Cortex of kidney (tissue), 1 donor: ENCODE measurements at places on chromosomes 4 and X.

DNA sequence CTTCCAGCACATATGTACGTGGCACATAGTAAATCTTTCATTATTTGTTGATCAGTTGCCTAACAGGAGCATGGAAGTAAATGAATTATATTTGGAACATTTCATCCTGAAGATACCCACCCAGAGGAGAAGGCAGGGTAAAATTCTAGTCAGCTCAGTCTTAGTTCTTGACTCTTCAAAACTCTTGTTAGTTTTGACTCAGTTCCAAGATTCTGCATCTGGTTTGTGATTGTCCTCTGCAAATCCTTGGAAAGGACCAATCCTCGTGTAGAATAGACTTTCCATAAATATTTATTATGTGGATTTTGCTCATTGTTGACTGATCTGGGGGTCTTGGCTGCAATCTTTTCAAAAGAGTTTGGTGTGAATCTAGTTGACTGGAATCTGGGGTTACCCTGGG, 257.5 kb upstream of the FAT1 start:
- no peak for DNase-seq

GRCh38 chrX:74890676-74891430, 34.4 kb downstream of the NEXMIF start:
- DNase-seq = no peak

- no peak for DNase-seq
These were observed 89.2 kb downstream of the CDS1 start for GRCh38 chr4:84672177-84672576.

GRCh38 chr4:145644699-145645098, 25.5 kb downstream of the MMAA start:
- no peak for DNase-seq

DNA sequence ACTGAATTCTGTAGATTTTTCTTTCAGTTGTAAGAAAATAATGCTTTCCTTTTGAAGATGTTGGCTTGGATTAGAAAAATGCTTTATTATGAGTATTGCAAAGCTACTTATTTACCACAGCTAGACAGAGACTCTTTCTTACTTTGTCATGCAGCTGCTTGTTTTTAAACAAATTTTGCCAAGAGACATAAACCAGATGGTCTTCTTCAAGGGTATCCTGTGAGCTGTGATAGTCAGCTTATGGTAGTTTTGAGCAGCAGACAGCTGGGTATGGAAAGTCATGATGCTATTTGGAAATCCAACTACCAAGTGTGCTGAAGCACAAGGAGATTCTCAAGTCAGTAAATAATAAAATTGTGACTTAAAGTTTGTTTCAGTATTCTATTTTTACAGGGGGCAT, 941.5 kb downstream of the DMD start:
- no peak for DNase-seq

DNA sequence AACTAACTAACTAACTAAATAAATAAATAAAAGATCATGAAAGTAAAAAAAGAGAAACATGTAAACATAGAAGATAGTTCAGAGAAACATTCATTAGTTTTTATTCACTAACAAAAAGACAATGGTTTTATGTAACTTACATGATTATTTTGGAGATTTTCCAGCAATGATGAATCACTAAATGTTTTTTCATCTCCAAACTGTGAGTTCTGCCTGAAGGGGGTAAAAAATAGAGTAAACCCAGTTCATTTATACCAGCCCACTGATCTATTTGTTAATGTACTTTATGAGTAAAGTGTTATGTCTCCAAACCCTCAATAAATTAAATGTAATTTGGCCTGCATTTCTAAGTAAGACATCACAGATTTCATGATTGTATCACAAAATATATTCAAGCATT, 101.1 kb downstream of the ATP8A1 start:
- no peak for DNase-seq

- DNase-seq = no peak
These were observed 23.2 kb upstream of the SMIM20 start for GRCh38 chr4:25890571-25891485.

DNA sequence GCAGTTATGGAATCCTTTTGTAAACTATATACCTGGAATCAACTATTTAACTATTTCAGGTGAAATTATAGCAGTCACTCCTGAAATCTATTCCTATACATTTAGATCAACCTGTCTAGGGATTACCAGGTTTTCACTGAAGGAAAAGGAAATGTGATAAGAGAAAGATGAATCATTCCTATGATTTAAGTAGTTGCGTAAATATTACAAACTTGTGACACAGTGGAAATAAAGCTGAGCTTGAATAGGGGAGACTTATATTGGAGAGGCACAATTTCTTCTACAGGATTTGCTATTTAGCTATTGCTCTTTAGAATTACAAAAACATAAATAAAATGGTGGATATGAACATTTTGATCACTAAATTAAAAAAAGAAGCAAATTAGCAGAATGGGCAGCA, 284.1 kb upstream of the EPHA5 start:
- DNase-seq = no peak

DNA sequence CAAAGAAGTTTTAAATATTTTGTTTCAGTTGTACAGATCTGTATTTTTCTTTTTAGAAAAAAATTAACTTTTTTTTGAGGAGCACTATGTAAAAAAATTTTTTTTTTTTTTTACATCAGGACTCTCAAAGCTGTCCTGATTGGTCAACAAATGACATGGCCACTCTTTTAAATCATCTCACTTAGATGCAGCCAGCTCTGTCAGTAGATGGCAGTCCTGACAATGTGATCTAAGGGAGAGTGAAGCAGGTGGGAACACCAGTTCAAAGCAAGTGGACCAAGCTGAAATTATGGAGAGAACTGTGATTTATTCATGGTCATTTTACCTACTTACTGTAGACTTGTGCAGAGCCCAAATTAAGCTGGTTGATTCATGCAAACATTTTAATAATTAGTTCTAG, 174.7 kb upstream of the GPRIN3 start:
- no peak for DNase-seq

- DNase-seq = no peak
These were observed 431 bp downstream of the C4orf50 start for GRCh38 chr4:6017800-6018199.

DNA sequence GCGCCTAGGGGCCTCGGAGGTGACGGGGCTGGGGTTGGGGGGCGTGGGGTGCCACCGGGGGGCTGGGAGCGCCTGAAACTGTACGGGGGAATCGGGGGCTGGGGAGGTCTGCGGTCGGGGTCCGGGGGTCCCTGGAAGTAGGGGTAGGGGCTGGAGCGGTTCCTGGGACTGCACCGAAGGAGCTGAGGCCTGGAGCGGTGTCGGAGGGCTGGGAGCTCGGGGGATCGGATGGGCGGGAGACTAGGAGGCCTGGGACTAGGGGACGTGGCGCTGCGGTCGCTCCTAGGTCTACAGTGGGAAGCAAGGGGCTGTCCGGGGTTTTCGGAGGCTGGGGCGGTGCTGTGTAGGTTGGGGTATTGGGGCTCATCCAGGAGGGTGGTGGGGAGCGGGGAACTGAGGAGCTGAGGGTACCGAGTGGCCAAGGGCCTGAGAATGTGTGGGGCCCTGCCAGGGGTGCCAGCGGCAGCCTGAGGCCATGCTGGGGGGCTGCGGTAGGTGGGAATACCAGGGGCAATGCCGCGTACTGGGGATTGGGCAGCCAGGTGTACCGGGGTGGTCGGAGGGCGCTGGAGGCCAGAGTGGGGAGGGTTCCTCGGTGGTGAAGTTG, 562 bp downstream of the AKAP17A start:
- no peak for DNase-seq

DNA sequence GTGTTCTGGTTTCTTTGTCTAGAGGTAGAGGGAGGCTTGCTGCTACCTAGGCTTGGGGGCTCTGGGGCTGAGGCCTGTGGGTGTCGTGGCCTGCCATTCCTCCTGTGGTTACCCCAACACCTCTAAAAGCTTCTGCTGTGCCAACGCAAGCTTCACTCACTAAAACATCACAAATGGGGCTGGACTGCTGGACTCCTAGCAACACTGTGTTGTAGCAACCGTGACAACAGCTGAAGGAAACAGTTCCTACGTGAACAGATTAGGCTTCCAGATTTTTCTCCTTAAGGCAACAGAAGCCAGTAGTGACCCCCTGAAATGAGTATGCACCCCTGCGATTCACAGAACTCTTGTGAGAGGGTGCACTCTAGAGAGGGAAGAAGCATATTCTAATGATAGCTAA, 138.3 kb upstream of the TEX13D start:
- DNase-seq = no peak

DNA sequence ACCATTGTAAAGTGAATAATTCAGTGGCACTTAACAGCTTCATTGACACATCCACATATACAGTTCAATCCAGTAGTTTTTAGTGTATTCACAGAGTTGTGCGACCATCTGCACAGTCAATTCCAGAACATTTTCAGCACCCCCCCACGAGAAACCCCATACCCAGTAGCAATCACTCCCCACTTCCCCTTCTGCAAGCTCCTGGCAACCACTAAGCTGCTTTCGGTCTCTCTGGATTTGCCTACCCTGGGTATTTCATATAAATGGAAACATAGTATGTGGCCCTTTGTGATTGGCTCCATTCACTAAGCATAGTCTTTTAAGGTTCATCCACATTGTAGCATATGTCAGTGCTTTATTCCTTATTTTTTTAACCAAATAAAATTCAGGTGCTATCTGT, 10.0 kb downstream of the MSL3 start:
- DNase-seq = no peak

DNA sequence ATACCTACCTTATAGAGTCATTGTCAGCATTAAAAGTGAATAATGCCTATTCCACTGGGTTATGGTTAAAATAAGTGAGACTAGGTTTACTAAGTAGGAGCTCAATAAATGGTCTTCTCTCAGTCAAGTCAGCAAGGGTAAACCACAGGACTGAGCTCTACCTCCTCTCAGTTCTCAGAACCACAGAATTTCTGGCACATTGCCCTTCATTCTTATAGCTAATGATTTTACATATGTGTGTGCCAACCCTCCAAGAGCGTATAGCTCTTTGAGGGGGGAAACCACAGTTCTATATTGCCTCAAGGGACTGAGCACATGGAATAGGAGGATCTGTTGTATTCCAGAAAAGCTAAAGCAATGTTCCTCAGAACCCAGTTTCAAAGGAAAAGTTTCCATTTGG, 124.8 kb downstream of the ATG4A start:
- DNase-seq = no peak

GRCh38 chr4:31156221-31156620, 436.1 kb downstream of the PCDH7 start:
- DNase-seq = no peak

- no peak for DNase-seq
These were observed 73.7 kb upstream of the IL15 start for GRCh38 chr4:141562649-141563048.

GRCh38 chrX:10121787-10122186, 35.0 kb upstream of the CLCN4 start:
- DNase-seq = no peak

DNA sequence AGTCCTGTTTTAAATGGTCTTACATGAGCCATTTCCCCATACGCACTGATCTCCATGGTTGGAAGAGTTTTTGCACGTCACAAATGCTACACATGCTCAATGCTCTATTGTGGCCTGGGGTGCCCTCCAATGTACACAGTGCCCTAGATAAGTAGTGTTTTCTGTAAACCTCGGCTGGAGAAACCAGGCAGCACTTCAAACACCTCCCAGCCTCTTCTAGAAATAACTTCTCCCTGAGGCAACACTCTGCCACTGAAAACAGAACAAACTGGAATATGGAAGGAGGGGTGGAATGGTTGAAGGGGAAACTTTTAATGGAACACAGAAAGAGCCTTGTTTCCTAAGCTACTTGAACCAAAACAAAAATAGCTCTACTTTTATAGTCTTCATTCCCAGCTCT, 123.9 kb upstream of the CBR4 start:
- no peak for DNase-seq

DNA sequence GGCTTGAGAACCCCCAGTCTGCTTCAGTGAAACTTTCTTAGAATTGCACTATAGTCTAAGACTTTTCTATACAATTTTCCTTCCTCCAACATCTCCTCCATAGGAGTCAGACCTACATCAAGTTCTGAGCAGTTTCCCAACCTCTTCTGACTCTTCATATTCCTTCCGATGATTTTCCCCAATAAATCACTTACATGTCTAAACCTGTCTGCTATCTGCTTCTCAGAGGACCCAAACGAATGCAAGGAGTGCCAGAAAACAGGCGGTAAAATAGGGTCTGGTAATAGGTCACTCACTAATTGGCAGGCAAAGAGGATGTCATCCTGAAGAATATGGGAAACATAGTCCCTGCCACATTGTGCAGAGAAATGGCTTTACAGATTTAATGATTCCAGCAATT, 153.9 kb downstream of the PCDH18 start:
- no peak for DNase-seq

DNA sequence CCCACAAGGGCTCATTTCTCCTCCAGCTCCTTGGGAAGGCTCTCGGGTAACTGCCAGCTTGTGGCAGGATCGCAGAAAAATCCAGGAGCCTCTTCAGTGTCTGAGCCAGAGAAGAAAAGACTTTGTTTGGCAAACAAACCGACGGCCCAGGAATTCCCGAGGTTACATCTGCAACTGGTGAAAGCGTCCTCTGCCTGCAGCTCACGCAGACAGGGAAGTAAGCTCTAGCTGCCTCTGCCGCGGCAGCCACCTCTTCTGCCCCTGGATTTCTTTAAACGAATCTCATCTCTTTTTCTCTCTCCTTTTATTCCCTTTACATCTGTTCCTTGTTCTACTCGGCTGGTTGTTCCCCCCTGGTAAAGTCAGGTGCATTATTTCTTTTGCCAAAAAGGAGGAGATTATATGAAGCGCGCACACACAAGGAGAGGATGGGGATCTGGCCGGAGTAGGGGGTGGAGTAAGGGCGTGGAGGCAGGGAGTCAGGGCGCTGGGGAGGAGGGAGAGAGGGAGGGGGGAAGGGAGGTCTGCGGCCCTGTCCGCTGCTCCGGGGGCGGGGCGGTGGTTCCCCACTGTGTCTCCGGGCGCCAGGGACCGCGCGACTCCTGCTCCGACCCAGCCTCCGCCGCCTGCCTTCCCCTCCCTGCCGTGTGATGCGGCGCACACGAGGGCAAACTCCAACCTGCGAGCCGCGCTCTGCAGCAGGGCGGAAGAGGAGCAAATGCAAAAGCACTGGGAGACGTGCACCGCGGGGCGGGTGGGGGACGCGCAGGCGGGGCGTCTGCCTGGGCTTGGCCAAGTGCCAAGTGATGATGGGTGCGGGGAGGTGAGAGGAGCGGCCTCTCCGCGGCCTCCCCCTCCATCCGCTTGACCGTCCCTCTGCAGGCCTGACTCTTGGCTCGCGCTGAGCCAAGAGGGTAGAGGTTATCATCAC, at the start of gene DCHS2:
TSS of gene DCHS2 (minus strand) at position 459 of the 931 bp plus-strand sequence. CDS start at position 15, 444 bp downstream.
- DNase-seq = no peak

GRCh38 chr4:129950217-129950616, 854.3 kb downstream of the C4orf33 start:
- DNase-seq = no peak

DNA sequence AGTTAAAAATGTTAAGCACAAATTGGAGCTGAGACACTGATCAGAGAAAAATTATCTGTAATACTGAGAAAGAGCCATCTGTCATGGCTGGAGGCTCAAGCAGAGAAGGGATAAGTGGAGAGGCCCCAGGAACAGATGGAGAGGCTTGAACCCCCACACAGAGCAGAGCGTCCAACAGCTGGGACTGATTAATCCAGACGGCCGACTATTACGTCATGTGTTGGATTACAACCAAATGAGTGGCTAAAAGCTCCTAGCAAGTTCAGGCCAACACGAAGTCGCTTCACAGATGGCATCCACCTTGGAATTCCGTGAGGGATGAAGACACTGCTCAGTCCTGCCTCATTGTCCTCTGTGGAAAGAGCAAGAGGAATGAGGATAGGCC, 57.7 kb upstream of the ATXN3L start:
- no peak for DNase-seq
